ENCODE measurements at places on chromosomes 16 and 17. TPM values are rescaled to one million over a fixed set of nuclear protein-coding genes. Genes with fewer than 3 reads are reported as not detected.

DNA sequence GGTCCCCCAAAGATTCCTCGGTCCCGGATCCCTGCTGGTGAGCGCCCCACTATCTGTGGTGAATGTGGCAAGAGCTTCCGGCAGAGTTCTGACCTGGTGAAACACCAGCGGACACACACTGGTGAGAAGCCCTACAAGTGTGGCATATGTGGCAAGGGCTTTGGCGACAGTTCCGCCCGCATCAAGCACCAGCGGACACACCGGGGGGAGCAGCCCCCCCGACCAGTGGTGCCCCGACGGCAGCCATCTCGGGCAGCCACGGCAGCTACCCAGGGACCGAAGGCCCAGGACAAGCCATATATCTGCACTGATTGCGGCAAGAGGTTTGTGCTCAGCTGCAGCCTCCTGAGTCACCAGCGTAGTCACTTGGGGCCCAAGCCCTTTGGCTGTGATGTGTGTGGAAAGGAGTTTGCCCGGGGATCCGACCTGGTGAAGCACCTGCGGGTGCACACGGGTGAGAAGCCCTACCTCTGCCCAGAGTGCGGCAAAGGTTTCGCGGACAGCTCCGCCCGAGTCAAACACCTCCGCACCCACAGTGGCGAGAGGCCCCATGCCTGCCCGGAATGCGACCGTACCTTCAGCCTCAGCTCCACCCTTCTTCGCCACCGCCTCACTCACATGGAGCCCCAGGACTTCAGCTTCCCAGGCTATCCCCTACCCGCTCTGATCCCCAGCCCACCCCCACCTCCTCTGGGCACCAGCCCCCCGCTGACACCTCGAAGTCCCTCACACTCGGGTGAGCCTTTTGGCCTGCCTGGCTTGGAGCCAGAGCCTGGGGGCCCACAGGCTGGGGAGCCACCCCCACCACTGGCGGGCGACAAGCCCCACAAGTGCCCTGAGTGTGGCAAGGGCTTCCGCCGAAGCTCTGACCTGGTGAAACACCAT is 2.8 kb downstream of the ZNF48 start:
- DNase-seq: no peak

- no peak for DNase-seq
These were observed 479.1 kb downstream of the SOX9 start for GRCh38 chr17:72599891-72600290.

DNA sequence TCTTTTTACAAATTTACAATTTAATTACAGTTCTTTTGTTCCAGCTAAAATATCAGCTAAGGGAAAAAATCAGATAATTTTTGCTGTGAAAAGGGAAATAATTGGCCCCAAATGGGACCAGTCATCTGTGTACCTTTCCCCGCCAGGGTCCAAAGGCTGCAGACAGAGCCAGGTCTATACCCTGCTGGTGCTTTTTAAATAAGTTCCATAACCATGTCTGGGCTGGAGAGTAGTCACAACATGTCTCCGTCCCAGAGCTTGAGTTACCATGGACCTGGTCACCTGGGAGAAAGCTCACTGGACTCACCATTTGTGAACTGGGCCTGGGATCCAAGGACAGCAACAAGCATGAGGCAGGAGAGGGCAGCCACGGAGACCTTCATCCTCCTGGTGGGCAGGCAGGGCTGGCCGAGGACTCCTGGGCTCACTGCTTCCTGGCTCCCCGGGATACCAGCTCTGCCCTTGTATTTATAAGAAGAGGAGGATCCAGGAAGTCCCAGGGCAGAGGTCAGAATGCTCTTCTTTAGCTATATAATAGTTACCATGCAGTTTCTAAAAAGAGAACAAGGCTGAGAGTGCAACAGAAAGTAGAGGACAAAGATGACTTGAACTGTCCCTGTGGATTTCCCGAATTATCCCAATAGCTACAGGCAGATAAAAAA is at the start of gene CCL15:
Gene CCL15 (minus strand): TSS at position 444 of the 662 bp plus-strand sequence. CDS start 61 bp downstream, at position 383.
- no peak for DNase-seq

- no peak for DNase-seq
These were observed 14.7 kb downstream of the KNOP1 start for GRCh38 chr16:19703172-19703889.

DNA sequence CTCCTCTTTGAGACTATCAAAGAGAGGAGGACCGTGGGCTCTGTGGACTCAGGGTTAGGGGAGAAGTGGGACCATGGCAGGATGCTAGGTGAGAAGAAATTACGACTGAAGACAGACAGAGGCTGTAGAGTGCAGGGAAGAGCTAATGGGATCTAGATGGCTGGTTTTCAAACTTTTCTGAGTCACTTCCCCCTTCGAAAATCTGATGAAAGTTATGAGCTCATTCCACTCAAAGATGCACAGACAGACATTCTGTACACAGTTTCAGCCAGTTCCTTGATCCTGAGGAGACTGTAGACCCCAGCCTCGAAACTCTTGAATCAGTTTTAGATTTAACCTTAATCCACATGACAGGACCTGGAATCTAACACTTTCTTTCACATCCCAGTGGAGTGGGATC is 40.7 kb downstream of the RGS9 start:
- DNase-seq: no peak

- no peak for DNase-seq
These were observed 114.2 kb upstream of the IRX5 start for GRCh38 chr16:54816471-54816870.

- DNase-seq: no peak
These were observed 744 bp upstream of the GGNBP2 start for GRCh38 chr17:36544044-36544306.

- no peak for DNase-seq
These were observed 420.5 kb upstream of the PSMD7 start for GRCh38 chr16:73875996-73876690.

GRCh38 chr17:12842936-12843335 is 53.6 kb downstream of the ARHGAP44 start:
- DNase-seq: no peak

EVPLL gene
- not detected for total RNA-seq

TBC1D3 gene
- total RNA-seq: not detected

ZPBP2 gene
- not detected for total RNA-seq
